GM04503 (cell line): ENCODE measurements at places on chromosomes 6 and 20.
A peak's percentile ranks its signal among the peaks of the same experiment; 100 is the strongest.

- DNase-seq = no peak
Measured at GRCh38 chr6:50986319-50986718, 167.6 kb downstream of the TFAP2B start.

GRCh38 chr6:45495429-45496084 is 117.8 kb upstream of the SUPT3H start:
- DNase-seq = no peak

GRCh38 chr20:14604143-14604542 is 266.7 kb upstream of the FLRT3 start:
- no peak for DNase-seq

- DNase-seq = no peak
Measured at GRCh38 chr6:151084275-151084674, 155.5 kb upstream of the AKAP12 start.

GRCh38 chr20:49510562-49511122 is 28.2 kb upstream of the KCNB1 start:
- DNase-seq = peak; percentile 91

GRCh38 chr6:109295109-109295773 is 87.0 kb downstream of the CD164 start:
- DNase-seq = no peak

GRCh38 chr6:169568314-169569087 is 133.3 kb downstream of the WDR27 start:
- DNase-seq = no peak

- no peak for DNase-seq
Measured at GRCh38 chr6:72977114-72977513, 248.2 kb downstream of the KHDC1L start.

DNA sequence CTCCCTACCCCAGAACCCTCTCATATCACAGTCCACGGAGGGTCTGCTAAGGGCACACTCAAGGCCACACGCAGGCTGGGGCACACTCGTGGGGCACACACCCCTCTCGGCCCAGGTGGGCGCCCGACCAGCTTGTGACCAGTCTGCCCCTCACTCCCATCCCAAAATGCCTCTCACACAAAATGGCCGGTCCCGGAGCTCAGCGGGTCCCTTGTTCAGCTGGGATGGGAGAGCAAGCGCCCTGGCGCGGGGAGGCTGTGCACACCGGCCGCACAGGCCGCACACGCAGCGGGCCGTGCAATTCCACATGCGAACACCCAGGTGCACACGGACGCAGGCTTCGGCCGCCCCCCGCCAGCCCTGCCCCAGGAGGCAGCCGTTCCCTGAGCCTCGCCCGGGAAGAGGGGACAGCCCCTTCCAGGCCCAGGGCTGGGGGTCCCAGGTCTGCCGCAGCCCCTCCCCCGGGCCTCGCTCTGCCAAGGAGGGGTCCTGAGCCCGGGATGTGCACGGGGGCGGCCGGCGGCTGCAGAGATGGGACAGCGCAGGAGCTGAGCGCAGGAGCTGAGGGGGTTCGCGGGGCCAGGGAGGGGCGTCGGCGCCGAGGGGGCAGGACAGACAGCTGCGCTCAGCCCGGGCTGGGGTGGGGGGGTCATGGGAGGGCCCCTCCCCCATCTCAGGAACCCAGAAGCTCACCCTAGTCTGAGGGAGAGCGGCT is 1.3 kb downstream of the KCNQ2 start:
- no peak for DNase-seq

- peak; percentile 74 for DNase-seq
Measured at GRCh38 chr20:2137552-2138201, 36.0 kb downstream of the STK35 start.

DNA sequence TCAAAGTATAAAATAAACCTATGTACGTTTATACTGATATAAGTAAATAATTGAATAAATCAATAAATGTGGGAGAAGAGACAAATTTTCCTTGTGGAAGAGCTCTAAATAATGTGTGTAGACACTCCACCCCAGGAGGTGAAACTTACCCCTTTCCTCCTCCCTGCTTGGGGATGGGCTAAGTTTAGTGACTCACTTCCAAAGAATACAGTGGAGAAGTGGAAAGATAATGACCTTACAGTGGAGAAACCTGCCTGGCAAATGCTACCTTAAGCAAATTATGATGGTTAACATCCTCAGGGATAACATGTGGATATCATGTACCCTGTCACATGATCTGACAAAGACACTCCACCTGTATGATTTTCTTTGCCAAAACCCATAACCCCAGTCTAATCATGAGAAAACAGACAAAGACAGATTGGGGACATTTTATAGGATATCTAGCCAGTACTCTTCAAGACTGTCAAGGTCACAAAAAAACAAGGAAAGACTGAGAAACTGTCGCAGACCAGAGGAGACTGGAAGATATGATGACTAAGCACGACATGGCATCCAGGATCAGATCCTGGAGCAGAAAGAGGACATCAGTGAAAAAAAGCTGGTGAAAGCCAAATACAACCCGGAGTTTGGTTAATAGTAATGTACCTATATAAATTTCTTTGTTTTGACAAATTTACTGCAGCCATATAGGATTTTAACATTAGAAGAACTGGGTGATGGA is 195.5 kb upstream of the PRDM1 start:
- DNase-seq = no peak

GRCh38 chr6:153634416-153634815 is 404.6 kb upstream of the OPRM1 start:
- DNase-seq = no peak

DNA sequence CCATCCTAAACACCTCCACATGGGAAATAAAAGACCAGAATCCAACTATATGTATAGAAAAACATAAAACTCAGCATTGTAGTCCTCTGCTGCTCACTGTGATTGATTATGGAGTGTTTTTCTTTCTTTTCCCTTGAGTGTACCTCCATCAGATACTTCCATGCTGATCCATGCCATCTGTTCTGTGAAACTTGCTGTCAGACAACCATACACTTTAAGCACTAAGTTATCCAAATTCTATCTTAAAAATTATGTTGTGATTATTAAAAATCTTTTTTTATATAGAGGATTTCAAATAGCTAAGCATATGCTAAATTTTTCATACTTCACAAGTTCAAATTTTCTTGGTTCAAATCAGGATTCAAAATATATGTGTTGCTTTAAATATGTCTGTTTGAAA is 91.9 kb upstream of the TINAG start:
- no peak for DNase-seq

DNA sequence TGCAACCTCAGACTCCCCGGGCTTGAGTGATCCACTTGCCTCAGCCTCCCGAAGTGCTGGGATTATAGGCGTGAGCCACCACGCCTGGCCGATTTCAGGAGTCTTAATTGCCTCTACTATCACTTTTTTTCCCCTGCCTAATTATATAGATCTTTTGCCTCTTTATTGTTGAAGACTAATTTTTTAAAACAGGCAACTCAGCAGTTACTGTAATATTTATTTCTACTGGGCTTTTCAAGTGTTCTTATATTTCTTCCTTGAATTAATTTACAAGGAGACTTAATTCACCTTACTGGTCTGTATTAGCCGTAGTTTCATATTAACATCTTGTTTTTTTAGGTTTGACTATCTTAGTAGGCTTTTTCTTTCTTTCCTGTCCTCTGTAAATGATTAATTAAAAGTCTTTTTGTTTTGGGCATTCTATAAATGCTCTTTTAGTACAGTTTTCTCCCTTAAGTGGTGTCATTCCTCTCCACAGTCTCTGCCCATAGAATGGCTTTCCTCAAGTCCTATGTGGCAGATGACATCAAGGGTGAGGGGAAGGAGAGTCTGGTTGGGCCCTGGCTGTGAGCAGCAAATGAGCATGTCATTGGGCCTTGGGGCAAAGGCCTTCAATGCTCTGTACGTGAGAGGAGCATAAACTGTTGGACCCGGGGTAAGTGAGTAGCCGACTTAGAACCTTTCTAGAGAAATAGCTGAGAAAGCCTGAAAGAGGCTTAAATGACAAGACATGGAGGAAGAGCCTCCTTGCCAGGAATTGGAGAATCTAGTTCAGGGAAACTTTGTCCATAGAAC is 36.0 kb downstream of the ANKS1A start:
- DNase-seq = no peak

DNA sequence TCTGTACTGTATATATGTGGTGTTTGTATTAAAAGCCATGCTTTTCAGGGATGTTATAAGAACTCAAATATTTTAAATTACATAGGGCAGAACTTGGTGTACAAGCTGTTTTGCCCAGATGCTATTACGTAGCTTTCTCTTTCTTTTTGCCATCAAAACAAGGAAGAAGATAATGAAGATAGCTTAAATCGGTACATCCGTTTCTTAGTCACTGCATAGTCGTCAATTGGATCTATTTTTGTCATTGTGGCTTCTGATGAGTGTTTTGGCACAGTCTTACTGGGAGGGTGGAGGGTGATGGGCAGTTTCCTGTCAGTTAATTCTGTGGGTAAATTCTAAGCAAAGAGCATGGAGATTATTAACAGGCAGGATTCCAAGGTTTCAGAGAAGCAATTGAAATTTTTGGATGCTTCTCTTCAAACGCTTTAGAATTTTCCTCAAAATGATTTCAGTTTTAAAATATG is 649.1 kb upstream of the GJE1 start:
- peak; percentile 96 for DNase-seq

- no peak for DNase-seq
Measured at GRCh38 chr6:122405417-122405816, 6.0 kb downstream of the HSF2 start.

DNA sequence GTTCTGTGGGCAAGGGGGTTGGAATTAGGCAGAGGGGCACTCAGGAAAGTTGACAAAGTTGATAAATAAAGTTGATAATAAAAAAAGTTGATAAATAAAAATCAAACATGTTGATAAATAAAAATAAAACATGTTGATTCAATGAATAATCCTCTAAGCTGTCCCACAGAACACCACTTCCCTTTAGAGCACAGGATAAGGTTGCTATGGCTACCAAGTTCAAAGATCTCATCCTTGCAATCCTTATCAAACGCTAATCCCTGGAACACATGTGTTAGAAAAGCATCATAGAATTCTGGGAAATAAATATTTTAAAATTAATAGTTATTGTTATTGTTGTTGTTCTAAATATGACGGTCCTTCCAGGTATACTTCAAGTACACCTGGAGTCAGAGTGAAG is 33.9 kb downstream of the MBOAT1 start:
- no peak for DNase-seq

DNA sequence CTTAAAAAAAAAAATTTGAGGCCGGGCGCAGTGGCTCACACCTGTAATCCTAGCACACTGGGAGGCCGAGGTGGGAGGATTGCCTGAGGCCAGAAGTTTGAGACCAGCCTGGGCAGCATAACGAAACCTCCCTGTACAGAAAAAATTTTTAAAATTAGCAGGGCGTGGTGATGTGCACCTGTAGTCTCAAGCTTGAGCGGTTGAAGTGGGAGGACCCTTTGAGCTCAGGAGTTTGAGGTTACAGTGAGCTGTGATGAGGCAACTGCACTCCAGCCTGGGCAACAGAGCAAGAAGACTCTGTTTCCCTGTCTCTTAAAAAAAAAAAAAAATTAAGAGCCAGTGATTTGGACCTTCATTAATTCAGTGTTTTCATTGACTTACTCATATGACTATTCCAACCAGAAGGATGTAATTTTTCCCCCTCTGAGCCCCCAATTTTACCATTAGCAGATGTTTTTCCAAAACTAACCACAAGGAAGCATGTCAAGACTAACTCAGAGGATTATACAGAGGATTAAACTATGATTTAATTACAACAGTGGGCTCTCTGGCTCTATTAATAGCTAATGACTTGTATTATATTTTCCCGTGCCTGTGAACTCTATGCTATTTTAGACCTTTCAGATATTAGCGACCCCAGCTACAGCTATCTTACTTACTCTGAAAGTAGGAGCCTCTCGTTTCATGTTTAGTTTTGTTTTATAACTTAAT is 75.1 kb downstream of the ARID1B start:
- DNase-seq = no peak

GRCh38 chr6:36227379-36228228 is 31.1 kb downstream of the BRPF3 start:
- DNase-seq = no peak

- no peak for DNase-seq
Measured at GRCh38 chr20:10536531-10536930, 101.4 kb downstream of the SLX4IP start.

GRCh38 chr6:140193269-140193668 is 818.8 kb upstream of the CITED2 start:
- no peak for DNase-seq

GRCh38 chr6:79385893-79386292 is 151.3 kb downstream of the LCA5 start:
- DNase-seq = no peak

DNA sequence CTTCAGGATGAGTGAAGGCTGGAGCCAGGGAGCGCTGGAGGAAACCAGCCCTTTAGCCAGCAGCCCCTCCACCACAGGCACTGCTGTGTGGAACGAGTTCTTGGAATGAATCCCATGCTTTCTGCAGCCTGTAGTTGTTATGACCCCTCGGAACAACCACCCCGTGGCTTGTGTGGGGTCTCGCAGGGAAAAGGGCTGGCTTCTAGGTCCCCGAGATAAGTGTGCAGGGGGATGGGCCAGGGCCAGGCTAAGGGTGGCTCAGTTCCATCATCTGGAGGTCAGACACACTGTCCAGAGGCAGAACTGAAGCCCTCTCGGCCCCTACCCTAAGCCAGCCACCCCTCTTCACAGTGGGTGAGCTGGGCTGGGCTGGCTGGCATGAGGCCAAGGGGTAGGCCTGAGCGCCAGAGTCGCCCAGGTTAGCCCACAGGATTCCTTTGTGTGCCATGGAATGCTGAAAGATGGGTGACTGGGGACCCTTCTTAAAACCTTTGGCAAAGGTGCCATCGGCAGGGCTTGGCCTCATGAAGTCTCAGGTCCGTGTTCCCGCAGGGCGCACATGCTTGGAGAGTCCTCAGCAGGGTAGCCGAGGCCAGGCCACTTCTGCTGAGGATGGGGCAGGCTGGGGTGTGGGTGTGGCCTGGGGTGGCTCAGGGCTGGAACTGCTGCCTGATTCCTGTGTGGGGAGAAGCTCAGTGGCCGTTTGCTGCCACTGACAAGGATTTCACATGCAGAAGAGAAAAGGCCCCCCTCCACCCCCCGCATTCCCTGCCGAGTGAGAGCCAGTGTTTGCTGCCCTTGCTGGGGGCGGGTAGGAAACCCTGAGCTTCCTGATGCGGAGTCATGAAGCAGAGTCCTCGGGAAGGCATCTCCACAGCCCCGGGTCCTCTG is 24.6 kb downstream of the SPATA2 start:
- DNase-seq = no peak
